Renal cortex interstitium (tissue), 15 donors: ENCODE measurements at places on chromosomes 1 and 21. TPM values are rescaled to one million over a fixed set of nuclear protein-coding genes. Genes with fewer than 3 reads are reported as not detected.

The PHLDA3 gene
- 11.7 TPM for polyA plus RNA-seq

The OSCP1 gene
- polyA plus RNA-seq: 22.6 TPM

The PPFIA4 gene
- polyA plus RNA-seq: 8.5 TPM

DNA sequence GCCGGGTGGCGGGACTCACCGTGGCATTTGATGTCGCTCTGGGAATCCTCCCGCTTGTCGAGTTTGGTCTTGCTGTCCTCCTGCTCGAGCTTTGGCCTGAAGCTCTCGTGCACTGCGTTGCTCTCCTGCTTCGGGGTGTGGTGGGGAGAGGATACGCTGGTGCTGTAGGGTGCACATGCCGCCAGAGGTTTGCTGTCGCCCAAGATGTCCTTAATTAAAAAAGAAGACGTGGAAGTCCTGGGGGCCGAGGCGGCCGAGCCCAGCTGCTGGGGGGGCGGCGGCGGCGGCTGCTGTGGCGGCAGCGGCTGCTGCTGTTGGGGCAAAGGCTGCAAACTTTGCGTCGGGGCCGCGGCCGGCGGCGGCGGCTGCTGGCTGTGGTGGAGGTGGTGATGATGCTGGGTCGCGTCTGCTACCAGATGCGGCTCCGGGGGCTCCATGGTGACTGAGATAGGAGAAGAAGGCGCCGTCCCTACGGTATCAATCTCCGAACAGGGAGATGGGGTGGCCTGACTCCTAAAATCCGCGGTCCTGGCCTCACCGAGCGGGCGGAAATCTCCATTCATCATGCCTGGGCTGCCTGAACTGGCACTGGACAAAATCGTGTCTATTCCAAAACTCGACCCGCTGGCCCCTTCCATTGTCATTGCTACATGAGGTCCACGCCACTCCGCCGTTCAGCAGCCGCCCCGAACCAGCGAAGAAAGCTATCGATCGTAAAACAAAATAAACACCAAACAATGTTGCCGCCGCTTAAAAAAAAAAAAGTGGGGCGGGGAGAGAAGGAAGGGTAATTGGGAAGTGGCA, at the start of gene BARHL2:
Gene BARHL2, minus strand, starts transcription at position 751 of the 804 bp plus-strand sequence. Its CDS starts 107 bp downstream, at position 644.
- no peak for DNase-seq

GRCh38 chr1:111369645-111370044, 57.9 kb downstream of the OVGP1 start:
- no peak for DNase-seq

GRCh38 chr1:229229721-229230139, 41.2 kb upstream of the RAB4A start:
- no peak for DNase-seq

- DNase-seq: no peak
Observed at GRCh38 chr1:221937155-221937953, 195.5 kb upstream of the DUSP10 start.
